Stimulated activated CD4-positive, alpha-beta T cell treated with anti-CD3 and anti-CD28 coated beads, TNF-alpha, amount 100 ng/mL, for 24 hours (primary cell): ENCODE measurements at places on chromosomes 1 and 21.

DNA sequence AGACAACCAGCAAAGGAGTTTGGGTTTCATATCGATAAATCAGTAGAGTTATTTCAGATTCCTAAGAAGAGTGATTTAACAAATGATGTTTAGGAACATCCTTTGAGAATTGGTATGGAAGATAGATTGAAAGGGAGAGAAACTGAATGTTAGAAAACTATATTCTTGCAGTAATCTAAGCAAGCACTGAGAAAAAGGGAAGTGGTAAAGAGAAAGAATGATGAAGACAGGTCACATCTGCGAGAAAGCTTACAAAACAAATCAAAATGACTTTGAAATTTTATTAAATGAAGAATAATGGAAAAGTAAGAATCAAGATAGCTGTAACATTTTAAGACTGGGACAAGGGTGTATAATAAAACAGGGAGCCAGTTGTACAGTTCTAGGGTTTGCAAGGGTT lies 177.0 kb downstream of the HS2ST1 start:
- no peak for DNase-seq

- DNase-seq, result no peak
These were observed 7.1 kb upstream of the SSBP3 start for GRCh38 chr1:54413295-54413694.

- DNase-seq, result no peak
These were observed 17.7 kb upstream of the TAL1 start for GRCh38 chr1:47249755-47250154.

DNA sequence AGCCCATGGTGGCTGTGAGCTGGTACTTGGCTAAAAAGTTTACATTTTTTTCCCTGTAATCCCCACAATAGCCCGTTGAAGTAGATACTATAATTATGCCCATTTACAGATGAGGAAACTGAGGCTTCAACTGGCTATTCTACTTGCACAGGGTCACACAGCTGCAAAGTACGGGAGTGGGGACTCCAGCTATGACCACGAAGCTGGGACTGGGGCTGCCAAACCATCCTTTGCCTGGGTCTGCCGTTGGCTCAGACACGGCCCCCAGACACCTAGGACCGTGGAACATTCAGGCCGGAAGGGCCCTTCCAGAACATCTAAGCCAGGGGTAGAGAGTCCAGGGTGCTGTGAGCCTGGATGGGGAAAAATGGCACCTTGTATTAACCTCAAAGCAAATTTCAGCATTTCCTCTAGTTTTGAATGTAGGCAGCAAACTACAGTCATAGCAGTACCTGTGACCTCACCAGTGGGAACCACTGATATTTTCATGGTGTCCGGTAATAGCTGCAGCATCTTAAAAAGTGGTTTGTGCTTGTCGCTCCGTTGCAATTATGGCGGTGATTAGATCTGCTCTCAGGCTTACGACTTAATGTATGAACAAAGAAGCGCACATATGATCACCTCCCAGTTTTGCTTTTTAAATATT lies 4.3 kb downstream of the TP73 start:
- no peak for DNase-seq

DNA sequence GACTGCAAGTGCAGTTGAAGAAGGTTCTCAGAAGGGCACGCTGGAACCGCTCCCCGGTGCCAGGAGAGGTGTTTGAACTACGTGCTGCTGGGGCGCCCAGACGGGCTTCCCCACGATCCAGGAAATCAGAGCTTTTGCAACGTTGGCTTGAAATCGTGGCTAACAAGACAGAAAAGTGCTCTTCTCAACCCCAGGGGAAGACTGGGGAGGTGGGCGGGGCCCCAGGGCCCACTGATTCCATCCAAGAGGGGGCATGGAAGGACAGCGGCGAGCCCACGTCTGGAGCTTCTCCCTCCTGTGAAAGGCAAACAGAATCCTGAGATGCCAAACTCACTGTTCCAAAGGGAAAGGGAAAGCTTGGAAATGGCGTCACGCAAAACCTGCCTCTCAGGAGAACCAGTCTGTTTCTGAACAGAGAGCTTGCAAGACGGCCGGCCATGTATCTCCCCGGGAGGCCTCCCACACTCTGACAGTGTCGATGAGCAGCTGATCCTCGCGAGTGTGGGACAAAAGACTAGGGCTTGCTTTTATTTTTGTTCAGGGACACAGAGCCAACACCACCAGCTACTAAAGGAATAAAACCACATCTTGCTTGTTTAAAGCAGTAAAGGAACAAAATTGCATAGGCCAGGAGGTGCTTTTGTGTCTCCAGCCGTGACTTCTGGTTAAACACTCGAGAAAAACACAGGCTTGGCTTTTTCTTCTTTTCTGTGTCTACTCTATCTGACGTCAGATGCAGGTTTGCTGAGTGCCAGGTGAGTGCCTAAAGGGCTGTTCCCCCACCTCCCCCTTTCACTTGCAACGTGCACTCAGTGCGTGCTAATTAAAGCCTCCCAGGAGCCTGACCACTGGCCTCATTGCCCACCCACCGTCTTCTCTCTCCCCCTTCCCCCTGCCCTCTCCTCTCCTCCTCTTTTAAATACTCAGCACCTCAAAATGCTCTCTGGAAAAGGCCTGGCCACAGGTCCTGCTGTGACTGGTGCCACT lies 41.5 kb downstream of the LRRC3 start:
- no peak for DNase-seq

- DNase-seq, result no peak
These were observed 62.0 kb downstream of the SIK1 start for GRCh38 chr21:43364851-43365424.

GRCh38 chr1:212922016-212922415 lies 28.3 kb upstream of the VASH2 start:
- no peak for DNase-seq

GRCh38 chr1:37068260-37068659 lies 33.9 kb upstream of the GRIK3 start:
- DNase-seq, result no peak

- no peak for DNase-seq
These were observed 101.1 kb upstream of the TIAM1 start for GRCh38 chr21:31445137-31445536.

DNA sequence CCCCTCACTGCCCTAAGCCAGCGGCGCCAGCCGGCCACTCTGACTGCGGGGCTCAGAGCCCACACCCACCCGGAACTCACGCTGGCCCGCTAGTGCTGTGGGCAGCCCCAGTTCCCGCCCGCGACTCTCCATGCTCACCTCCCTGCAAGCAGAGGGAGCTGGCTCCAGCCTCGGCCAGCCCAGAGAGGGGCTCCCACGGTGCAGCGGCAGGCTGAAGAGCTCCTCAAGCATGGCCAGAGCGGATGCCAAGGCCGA lies 41.5 kb downstream of the SLC2A1 start:
- no peak for DNase-seq

- peak; percentile 12 for DNase-seq
These were observed at the start of gene DCDC2B for GRCh38 chr1:32208891-32209328. DCDC2B (plus strand) TSS chr1:32209089; CDS start chr1:32209094, 5 bp downstream.
